Activated CD4-positive, alpha-beta T cell treated with anti-CD3 and anti-CD28 coated beads, Interleukin-2, amount 10 ng/mL, durations not matched to agents 7 days and 5 days (primary cell): ENCODE measurements at places on chromosomes 1 and 21.

DNA sequence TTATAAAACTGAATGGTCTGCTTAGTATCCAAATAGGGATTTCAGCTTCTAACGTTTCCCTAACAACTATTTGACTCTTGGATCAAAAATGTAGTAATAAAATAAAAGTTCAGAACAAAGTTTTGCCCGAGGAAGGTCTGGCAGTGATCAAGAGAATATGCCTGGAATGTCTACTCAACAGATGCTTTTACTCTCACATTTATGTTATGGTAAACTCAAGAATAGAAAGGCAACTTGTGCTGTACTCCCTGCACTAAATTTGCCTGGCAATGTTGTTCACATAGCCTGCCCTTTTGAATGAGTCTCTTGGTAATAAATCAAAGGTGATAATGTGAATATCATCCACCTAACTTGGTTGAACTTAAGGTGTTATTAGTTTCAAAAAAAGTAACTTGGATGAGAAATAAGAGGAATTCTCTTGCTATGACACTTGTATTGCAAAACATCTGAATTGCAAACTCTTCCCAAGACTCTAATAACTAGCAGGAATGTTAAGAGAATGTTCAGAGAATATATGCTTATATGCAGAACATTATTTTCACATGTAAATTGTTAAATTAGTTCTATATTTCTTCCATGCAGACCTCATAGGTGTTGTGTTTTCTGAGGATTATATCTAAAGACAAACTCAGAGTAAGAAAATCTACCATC lies 215.8 kb downstream of the COL24A1 start:
- no peak for DNase-seq

DNA sequence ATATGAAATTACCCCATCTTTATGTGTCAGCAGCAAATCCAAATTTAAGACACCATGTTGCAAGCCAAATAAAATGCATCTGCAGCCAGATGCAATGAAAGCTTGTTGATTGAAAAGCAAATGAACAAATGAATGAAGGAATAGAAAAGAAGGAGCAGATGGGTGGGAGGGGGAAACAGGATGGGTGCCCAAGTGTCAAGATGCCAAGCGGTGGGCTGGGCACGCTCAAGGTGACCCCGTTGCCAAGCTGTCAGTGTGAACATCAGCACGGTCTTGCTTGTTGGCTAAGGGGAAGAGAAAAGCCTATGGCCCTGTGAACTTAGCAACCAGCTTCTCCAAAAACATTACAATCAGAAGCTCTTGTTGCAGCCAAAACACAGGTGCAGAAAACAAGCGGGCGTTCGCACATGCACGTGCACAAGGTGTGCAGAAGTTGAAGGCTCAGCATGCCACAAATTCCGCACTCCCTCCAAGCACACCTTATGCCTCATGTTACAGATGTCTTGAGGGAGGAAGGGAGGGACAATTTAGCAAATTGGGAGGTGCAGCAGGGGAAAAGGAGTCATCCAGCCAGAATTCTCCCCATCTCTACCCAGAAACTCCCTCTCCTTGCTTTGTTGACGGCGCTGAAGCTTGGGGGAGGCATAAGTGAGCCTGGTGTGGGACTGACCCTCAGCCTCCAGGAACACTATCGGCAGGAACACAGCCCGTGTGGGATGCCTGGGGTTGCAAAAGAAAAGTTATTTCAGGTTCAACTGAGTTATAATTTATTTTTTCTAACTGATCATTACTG lies 62.4 kb downstream of the HIVEP3 start:
- no peak for DNase-seq

GRCh38 chr1:39103328-39104157 lies 77.4 kb downstream of the NDUFS5 start:
- no peak for DNase-seq

GRCh38 chr1:148373192-148373925 lies 109.7 kb downstream of the PPIAL4G start:
- DNase-seq: no peak

- DNase-seq: no peak
These were observed 7.0 kb upstream of the TRIM45 start for GRCh38 chr1:117128323-117129079.

- no peak for DNase-seq
These were observed 9.6 kb upstream of the GPR37L1 start for GRCh38 chr1:202112859-202113689.
